AG10803 (cell line): ENCODE measurements at places on chromosomes 6 and 20.
A peak's percentile ranks its signal among the peaks of the same experiment; 100 is the strongest.

DNA sequence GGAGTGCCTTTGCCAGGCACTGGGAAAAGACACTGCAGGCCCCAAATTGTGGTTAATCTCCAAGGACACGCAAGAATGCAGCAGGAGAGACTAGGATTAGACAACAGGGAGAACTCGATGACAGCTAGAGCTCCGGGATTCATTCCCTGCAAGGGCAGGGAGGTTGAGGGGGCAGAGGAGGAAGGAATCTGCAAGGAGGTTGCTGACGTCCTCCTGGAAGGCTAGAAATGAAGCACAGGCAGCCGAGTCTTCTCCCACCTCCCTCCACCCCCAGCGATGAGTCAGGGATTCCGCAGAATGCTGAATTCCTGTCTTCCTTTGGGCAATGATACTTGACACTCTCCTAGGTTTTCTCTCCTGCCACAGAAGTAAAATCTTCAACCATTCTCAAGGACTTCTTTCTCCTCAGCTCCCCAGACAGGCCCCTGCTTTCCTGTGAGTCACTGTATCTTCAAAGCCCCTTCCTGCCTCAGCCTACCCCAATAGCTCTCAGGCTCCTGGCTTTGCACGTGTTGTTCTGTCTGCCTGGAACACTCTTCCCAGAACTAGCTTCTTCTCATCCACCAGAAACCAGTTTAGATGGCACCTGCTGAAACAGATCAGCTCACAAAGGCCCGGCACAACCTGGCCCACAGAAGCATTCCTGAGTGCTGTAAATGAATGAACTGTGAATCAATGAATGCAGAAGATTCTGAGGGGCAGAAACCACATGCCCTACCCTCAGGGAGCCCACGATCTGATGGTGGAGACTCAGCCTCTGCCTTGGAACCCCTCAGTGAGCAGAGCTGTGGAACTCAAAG, 85.6 kb downstream of the MRPL14 start:
- peak; percentile 97 for DNase-seq

DNA sequence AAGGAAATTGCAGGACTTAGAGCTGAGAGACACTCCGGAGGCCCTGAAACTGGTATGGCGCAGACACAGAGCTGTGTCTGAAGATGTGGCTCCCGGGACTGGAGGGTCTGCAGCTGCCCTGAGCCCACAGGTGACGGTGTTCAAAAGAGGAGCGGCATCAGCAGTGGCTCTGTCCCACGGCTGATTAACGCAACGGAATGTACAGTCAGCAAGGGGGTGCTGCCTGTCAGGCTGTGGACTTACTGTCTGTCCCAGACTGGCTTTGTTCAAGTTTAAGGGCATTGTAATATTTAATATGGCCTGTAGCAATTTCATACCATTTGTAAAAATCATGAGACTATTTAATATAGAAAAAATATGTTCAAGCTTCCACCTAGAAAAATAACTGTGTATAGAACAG, 228.0 kb upstream of the TAB2 start:
- DNase-seq, result no peak

DNA sequence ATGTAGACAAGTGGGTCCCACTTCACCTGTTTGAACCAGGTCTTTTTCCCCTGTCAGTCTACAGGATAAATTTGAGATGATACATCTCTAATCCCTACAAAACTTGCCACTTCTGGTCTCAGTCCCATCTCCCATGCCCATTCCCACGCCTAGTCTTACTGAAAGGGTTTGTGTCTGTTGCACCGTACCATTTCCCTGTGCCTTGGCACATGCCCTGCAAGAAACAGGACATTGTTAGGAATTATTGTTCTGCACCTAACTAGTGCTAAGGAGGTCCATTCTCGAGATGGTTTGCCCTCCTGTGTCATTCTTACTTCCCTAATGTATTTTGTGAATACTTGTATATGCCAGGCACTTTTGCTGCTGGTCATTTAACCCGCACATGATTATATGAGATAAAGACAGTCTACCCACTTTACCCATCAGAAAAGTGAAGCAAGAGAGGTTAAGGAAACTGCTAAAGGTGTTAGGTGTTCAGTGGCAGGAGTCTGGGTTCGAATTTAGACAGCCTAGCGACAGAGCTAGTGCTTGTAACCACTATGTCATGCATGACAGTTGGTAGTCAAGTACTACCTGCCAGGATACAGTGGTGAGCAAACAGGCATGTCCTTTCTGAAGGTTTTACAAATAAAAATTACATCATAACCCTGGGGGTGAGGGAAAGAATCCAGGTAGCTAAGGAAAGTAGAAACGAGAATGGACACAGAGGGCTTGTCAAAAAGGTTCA, 12.7 kb downstream of the FAM217A start:
- no peak for DNase-seq

GRCh38 chr6:145020543-145020942, 714.8 kb downstream of the EPM2A start:
- DNase-seq, result no peak

- DNase-seq, result no peak
Observed at GRCh38 chr20:51828762-51829161, 26.4 kb upstream of the SALL4 start.

DNA sequence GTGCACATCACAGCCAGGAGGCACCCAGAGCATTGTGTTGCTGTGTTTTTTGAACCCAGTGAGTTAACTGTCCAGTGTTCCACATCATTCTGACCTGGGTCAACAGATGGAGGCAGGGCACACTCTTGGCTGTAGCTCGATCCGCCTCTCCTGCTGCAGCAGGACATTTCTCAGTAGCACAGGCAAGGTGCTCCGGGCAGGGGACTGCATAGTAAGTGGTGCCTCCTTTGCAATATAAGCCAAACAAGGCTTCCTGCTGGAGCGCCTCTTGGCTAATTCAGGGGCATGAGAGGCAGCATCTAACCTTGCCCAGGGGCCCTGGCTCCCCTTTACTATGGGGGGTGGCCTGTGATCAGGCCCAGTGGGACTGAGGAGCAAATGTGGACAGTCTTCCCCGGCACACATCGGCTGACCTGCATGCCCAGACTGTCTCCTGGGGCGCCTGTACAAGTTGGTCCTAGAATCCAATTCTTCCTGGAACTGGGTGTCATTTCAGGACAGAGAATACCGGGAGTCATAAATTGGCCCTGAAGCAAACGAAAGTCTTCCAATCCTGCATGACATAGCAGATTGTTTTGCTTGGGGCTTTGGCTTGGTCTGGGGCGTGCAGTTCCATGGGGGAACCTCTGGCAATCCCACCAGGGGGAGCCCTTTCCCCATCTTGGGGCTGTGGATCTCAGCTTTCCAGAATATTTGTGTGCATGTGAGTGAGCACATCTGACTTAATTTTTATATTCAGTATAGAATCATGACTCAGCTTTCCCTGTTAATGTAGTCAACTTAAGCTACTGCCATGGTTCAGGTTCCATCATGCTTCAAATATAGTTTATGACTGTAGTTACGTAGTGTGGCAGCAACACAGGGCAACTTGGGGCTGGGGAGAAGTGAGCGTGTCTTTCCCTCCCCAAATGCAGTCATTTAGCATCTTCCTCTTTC, 56.0 kb upstream of the DDR1 start:
- peak; percentile 86 for DNase-seq

- no peak for DNase-seq
Observed at GRCh38 chr20:7237251-7237650, 469.8 kb downstream of the BMP2 start.

- DNase-seq, result no peak
Observed at GRCh38 chr6:21457647-21458046, 135.9 kb upstream of the SOX4 start.

DNA sequence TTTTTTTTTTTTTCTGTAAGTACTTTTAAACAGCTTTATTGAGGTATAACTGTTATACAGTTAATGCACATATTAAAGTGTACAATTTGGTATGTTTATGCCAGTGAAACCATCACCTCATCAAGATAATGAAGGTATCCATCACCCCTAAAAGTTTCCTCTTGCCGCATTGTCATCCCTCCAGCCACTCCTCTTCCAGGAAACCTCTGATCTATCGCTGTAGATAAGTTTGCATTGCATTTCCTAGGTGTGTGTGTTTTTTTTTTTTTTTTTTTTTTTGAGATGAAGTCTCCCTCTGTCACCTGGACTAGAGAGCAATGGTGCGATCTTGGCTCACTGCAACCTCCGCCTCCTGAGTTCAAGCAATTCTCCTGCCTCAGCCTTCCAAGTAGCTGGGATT, 3.1 kb downstream of the SLX4IP start:
- DNase-seq, result no peak

GRCh38 chr6:43395776-43396175, 26.3 kb upstream of the ZNF318 start:
- no peak for DNase-seq

DNA sequence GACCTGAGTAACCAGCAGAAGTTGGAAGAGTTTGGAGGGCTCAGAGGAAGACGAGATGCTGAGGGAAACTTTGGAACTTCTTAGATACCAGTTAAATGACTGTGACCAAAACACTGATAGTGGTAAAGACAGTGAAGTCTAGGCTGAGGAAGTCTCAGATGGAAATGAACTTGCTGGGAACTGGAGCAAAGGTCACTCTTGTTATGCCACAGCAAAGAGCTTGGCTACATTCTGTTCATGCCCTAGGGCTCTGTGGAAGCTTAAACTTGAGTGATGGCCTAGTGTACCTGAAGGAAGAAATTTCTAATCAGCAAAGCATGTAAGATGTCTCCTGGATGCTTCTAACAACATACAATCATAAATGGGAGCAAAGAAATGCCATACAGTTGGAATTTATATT, 24.7 kb downstream of the WDR27 start:
- DNase-seq, result no peak

- DNase-seq, result no peak
Observed at GRCh38 chr6:43481075-43481474, 3.7 kb downstream of the TJAP1 start.

DNA sequence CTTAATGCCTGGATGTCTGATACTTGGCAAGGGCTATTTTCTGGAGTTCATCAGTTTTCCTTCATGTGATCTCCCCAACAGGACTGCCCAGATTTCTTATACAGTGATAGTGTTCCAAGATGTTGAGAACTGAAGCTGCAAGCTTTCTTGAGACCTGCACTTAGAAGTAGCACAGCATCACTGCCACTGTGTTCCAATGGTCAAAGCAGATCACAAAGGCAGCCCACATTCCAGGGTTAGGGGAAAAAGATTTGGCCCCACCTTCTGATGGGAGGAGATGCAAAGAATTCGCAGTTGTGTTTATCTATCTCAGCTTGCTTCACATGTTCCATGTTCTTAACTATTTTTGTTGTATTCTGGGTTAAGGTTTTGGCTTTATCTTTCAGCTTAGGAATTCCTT, 78.2 kb downstream of the GPX5 start:
- DNase-seq, result no peak

- DNase-seq, result no peak
Observed at GRCh38 chr20:36491901-36492617, 49.3 kb upstream of the MYL9 start.

- DNase-seq, result peak; percentile 97
Observed at GRCh38 chr20:31572701-31573554, 32.2 kb upstream of the ID1 start.

DNA sequence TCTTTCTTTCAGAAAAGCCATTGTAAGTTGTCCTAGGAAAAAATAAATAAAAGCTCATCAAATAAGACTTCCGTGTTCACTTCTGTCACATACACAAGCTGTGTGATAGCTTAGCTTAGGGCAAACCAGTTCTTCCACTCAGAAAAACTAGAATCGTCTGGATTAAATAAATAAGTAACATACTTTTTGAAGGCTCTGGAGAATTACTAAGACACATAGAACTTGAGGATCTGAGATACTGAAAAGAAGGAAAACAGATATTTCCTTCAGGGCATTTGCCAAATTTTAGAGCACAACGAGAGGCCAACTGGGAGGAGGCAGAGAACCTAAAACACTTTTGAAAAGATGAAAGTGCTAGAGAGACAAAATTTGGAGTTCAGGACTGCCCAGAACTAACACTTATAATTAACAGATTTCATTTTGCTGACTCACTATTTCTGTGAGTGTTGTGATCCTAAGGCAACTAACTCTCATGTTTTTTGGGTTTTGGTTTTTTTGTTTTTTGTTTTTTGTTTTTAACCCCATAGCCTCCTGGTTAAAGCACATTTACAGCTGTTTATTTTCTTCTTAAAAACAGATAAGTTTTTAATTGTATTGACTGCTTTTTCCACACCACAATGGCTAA, 38.7 kb upstream of the THEMIS start:
- DNase-seq, result peak; percentile 51

DNA sequence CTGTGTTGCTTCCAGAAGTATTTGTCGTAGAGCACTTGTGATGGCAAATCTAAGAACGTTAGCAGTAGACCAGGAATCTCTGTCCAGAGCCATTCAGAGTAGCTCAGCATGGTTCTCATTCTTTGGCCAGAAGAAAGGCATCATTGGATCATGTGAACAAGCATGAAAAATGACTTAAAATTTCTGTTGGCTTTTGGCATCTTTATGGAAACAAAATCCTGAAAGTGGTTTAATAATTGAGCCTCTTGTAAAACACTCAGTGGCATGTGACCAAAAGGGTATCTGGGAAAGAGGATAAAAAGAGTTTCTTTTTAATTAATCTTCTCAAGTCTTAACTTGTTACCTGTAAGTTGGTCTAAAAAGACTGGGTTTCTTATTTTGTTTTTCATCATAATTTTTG, 55.2 kb downstream of the PTPN1 start:
- no peak for DNase-seq

- DNase-seq, result no peak
Observed at GRCh38 chr20:48586730-48587129, 241.1 kb downstream of the PREX1 start.

DNA sequence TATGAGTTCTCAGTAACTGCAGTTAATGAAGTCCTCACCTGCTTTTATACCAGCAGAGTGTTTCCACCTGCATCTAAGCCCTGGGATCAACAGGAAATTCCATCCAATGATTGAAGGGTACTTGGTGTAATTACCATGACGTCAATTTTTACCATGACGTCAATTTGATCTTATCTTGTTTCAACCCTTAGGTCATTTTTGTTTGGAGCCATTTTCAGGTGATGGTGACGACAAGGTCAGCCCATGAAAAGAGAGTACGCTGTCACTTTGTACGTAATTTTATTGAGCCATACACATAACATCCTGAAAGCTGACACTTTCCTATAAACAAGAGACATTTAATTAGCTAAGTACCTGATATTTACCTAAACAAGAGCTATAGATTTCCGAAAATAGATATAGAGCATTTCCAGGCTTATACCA, at the start of gene CGA:
CGA (minus strand) TSS at position 20 of the 423 bp plus-strand sequence. CDS start 6,906 bp downstream, outside the sequence.
- DNase-seq, result no peak

DNA sequence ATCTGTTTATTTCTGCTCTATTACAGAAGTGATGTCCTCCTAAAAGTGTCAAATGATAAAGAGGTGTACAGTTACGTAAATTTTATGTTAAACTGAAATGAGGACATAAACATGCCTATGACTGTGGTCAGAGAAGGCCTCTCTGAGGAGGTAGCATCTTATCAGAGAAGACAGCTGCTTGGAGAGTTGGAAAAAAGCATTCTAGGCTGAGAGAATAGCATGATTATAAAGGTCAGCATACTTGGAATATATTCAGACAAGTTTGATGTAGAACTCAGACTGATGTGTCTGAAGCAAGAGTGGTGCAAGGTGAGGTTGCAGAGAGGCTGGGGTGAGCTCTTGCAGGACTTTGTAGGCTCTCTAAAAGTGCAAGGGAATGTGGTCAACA, 3.1 kb upstream of the PCNA start:
- no peak for DNase-seq
